ENCODE measurements at places on chromosomes 7 and 10. TPM values are rescaled to one million over a fixed set of nuclear protein-coding genes. Genes with fewer than 3 reads are reported as not detected.

CFAP70 gene
- 0.21 TPM for polyA plus RNA-seq

GRCh38 chr10:100359529-100360150 is 12.6 kb downstream of the SCD start:
- no peak overlapping the region for H3K4me3 ChIP-seq
- H3K36me3 ChIP-seq = peaks cover 41% of the 10 kb centered on the region
- DNase-seq = no peak

DNA sequence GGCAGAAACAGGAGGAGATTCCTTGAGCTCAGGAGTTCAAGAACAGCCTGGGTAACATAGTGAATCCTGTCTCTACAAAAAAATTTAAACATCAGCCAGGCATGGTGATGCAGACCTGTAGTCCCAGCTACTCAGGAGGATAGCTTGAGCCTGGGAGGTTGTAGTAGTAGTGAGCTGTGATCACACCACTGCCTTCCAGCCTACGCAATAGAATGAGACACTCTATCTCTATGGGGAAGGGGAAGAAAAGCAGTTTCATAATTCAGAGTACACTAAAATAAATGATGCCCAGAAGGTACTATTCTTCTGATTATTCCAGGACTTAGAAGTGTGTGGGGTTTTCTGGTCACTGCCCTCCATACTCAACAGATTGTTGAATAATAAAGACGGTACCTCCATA is 177.3 kb downstream of the KMT2E start:
- H3K4me1 ChIP-seq = no peaks in the 10 kb centered on the region
- no peaks in the 10 kb centered on the region for H3K36me3 ChIP-seq
- H3K4me3 ChIP-seq = no peak overlapping the region
- no peak for DNase-seq
- H3K27ac ChIP-seq = no peak overlapping the region

DNA sequence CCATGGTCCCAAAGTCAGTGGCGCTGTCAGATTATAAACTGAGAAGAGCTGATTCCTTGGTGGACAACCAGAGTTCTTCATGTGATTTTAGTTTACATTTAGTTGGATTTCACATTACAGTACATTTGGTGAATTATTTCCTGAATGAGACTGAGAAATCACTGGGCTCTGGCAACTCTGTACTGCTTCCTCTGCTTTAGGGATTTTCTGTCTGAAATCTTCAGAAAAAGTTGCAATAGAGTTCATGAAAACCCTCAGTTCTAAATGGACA is 242.6 kb downstream of the BICC1 start:
- no peak overlapping the region for H3K4me3 ChIP-seq
- DNase-seq = no peak
- H3K27ac ChIP-seq = no peak overlapping the region
- H3K4me1 ChIP-seq = no peaks in the 10 kb centered on the region
- H3K27me3 ChIP-seq = no peaks in the 10 kb centered on the region
- H3K36me3 ChIP-seq = no peaks in the 10 kb centered on the region

CYP3A5 gene
- polyA plus RNA-seq = 0.06 TPM

DNA sequence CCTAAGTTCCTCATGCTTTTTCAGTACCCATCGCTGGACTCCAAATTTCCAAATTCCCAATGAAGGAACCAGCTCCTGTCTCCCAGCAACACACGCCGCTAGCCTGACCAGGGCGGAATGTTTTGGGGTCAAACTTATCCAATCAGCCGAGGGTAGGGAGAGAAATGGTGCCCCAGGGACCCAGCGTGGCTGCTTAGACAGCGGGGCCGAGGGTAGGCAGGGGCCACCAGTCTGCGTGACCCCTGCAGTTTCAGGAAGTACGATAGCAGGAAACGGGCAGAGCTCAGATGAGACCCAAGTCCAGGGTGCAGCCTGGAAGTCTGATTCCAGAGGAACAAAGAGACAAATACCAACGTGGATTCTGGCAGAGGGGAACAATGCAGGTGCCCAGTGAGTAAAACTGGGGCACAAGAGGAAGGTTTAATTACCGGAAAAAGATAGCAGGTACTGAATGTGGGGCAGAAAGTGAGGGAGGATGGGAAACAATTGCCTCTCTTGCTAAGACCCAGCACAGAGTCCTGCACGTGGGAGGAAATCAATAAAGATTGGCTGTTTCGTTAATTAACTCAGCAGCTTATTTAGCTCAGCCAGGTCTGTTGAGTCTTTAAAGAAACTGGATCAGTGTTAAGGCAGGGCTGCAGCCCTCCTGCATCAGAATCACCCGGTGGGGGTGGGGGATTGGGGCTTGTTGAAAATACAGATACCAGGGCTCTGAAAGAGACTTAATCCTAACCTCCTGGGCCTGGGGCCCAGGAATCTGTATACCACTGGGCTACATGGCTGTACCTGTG is 50.4 kb upstream of the NFE2L3 start:
- peaks cover 7% of the 10 kb centered on the region for H3K4me1 ChIP-seq
- no peaks in the 10 kb centered on the region for H3K36me3 ChIP-seq
- H3K27me3 ChIP-seq = no peaks in the 10 kb centered on the region
- DNase-seq = no peak

- no peak overlapping the region for H3K4me3 ChIP-seq
- H3K27ac ChIP-seq = no peak overlapping the region
- no peaks in the 10 kb centered on the region for H3K27me3 ChIP-seq
- DNase-seq = no peak
- no peaks in the 10 kb centered on the region for H3K4me1 ChIP-seq
Measured at GRCh38 chr7:12235970-12236369, 24.9 kb downstream of the TMEM106B start.

CD36 gene
- 0.13 TPM for polyA plus RNA-seq

OR2A7 gene
- 3.4 TPM for polyA plus RNA-seq

SPDYE18 gene
- polyA plus RNA-seq = not detected

DNA sequence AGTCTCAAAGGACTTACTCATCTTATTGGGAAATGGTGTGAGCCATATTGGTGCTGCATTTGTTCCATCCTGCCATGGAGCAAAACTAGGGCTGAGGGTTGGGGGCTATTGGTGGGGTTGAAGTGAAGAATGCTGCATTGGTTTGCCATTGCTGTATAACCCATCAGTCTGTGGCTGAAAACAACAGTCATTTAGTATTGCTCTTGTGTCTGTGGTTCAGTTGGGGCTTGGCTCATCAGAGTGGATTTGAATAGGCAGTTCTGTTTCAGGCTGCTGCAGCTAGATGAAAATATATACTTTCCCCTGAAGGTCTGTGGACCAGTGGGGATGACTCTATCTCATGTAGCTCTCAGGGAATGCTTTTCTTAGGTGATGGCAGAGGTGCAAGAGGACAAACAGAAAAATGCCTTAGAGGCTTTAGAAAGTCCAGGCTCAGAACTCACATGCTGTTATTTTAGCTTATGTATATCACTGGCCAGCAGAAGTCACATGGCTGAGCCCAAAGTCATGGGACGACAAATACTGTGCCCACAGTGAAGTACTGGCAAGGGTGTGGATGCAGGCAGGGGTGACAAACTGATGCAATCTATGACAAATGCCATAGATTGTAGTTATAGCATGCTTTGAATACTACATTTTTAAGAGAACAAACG is 15.2 kb upstream of the EXOC6 start:
- H3K4me1 ChIP-seq = no peaks in the 10 kb centered on the region
- no peaks in the 10 kb centered on the region for H3K36me3 ChIP-seq
- H3K27me3 ChIP-seq = no peaks in the 10 kb centered on the region
- no peak overlapping the region for H3K27ac ChIP-seq
- no peak overlapping the region for H3K4me3 ChIP-seq

DNA sequence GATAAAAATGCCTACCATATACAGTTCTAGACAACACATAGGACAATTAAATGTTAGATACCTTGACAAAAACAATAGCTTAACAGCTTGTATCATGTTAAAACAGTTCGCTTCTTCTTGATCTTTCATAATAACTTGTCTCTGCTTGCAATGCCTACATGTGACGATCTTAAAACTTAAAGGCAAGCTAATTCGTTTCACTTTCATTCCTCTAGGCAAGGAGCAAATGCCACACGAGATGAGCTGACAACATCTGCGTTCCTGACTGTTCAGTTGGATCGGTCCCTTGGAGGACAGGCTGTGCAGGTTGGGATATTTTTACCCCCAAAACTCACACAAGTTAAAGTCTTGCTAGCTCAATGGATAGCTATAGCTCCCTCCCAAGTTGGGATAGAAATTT is 51.6 kb upstream of the ARL4A start:
- no peaks in the 10 kb centered on the region for H3K36me3 ChIP-seq
- DNase-seq = no peak
- no peak overlapping the region for H3K27ac ChIP-seq
- H3K4me3 ChIP-seq = no peak overlapping the region
- no peaks in the 10 kb centered on the region for H3K4me1 ChIP-seq

MACC1 gene
- polyA plus RNA-seq = 1.2 TPM

DNMBP gene
- 19.1 TPM for polyA plus RNA-seq

- no peaks in the 10 kb centered on the region for H3K4me1 ChIP-seq
- no peaks in the 10 kb centered on the region for H3K27me3 ChIP-seq
- H3K27ac ChIP-seq = no peak overlapping the region
- H3K4me3 ChIP-seq = no peak overlapping the region
Measured at GRCh38 chr10:9786101-9786500, 1231.6 kb upstream of the CELF2 start.

RAPGEF5 gene
- polyA plus RNA-seq = 4.4 TPM

- no peaks in the 10 kb centered on the region for H3K4me1 ChIP-seq
- no peaks in the 10 kb centered on the region for H3K36me3 ChIP-seq
- no peaks in the 10 kb centered on the region for H3K27me3 ChIP-seq
Measured at GRCh38 chr10:44199267-44199666, 185.6 kb downstream of the CXCL12 start.

DNA sequence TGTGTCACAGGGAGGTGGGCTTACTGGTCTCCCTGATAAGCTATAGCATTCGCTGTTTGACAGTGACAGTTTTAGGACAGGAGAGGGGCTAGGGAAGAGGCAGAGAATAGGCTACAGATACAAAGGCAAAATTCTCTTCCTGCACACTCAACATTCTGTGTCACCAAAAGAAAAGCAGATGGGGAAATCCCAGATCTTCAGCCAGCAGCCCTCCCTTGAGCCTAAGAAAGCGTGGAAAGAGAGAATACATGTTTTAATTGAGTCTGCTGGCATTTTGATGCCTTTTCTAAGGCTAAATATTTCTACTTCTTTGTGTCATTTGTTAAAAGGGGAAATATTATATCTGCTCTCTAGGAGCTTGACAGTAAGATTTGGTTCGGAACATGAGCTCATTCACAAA is 247.0 kb downstream of the TRIL start:
- H3K27ac ChIP-seq = no peak overlapping the region
- no peaks in the 10 kb centered on the region for H3K27me3 ChIP-seq
- peaks cover 9% of the 10 kb centered on the region for H3K4me1 ChIP-seq
- H3K36me3 ChIP-seq = no peaks in the 10 kb centered on the region

DNA sequence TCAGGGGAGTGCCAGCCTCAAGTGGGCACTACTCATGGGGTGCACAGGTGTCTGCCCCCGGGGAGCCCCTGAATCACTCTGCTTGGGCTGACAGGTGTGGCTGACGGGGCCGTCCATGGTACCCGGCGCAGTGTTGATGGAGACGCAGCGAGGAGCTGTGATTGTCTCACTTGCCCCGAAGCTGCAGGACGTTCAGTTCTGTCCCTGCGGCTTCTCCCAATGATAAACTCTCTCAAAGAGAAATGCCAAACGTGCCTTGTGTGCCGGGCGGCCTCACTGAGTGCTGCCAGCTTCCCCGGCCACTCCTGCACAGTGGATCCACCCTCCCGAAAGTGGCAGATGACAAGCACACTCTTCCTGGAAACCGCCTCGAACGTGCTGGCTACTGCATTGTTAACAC is 203.2 kb downstream of the DNAJB6 start:
- no peak overlapping the region for H3K27ac ChIP-seq
- no peak for DNase-seq
- no peaks in the 10 kb centered on the region for H3K4me1 ChIP-seq

- H3K4me1 ChIP-seq = no peaks in the 10 kb centered on the region
- no peaks in the 10 kb centered on the region for H3K27me3 ChIP-seq
- no peak overlapping the region for H3K27ac ChIP-seq
- no peaks in the 10 kb centered on the region for H3K36me3 ChIP-seq
Measured at GRCh38 chr7:55128693-55129394, 110.0 kb downstream of the EGFR start.

ACSM6 gene
- polyA plus RNA-seq = 0.30 TPM

- no peak overlapping the region for H3K4me3 ChIP-seq
- no peak for DNase-seq
- H3K4me1 ChIP-seq = no peaks in the 10 kb centered on the region
- H3K36me3 ChIP-seq = no peaks in the 10 kb centered on the region
- H3K27me3 ChIP-seq = no peaks in the 10 kb centered on the region
Measured at GRCh38 chr10:6912424-6912823, 332.3 kb upstream of the PRKCQ start.

- no peak overlapping the region for H3K27ac ChIP-seq
- H3K36me3 ChIP-seq = no peaks in the 10 kb centered on the region
- no peak for DNase-seq
- H3K27me3 ChIP-seq = no peaks in the 10 kb centered on the region
Measured at GRCh38 chr7:100951888-100952560, 2.7 kb downstream of the MUC3A start.

DNA sequence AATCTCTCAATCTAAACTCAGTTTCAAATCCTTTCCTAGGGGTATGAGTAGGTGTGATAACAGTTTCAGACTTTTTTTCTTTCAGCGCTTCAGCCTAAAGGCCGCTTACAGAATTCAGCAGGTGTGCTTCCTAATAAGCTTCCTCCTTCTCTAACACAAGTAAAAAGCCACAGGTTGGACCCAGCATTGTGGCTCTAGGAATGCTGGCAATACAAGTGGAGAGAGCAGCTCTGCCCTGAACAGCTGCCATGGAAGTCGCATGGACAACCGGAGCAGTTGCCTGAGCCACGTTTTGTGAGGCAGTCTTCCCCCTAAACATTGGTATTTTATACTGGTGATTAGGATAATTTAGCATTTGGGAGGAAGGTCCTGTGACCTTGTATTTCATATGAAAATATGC is 83.5 kb downstream of the ST7 start:
- no peak overlapping the region for H3K27ac ChIP-seq
- H3K4me1 ChIP-seq = no peaks in the 10 kb centered on the region
- no peak overlapping the region for H3K4me3 ChIP-seq
- no peaks in the 10 kb centered on the region for H3K27me3 ChIP-seq
- H3K36me3 ChIP-seq = no peaks in the 10 kb centered on the region

- H3K36me3 ChIP-seq = no peaks in the 10 kb centered on the region
- H3K27ac ChIP-seq = no peak overlapping the region
- H3K4me3 ChIP-seq = no peak overlapping the region
Measured at GRCh38 chr10:44971434-44971833, 7.2 kb downstream of the DEPP1 start.

GRCh38 chr10:82866424-82867020 is 991.5 kb downstream of the NRG3 start:
- no peaks in the 10 kb centered on the region for H3K27me3 ChIP-seq
- H3K27ac ChIP-seq = no peak overlapping the region
- no peak overlapping the region for H3K4me3 ChIP-seq
- peaks cover 4% of the 10 kb centered on the region for H3K4me1 ChIP-seq
- H3K36me3 ChIP-seq = no peaks in the 10 kb centered on the region
- DNase-seq = no peak

GRCh38 chr10:36765782-36766414 is 359.5 kb upstream of the ANKRD30A start:
- H3K27ac ChIP-seq = no peak overlapping the region
- DNase-seq = no peak
- no peak overlapping the region for H3K4me3 ChIP-seq
- no peaks in the 10 kb centered on the region for H3K4me1 ChIP-seq
- H3K36me3 ChIP-seq = no peaks in the 10 kb centered on the region

- no peaks in the 10 kb centered on the region for H3K36me3 ChIP-seq
- no peak for DNase-seq
- H3K27me3 ChIP-seq = no peaks in the 10 kb centered on the region
- no peak overlapping the region for H3K4me3 ChIP-seq
Measured at GRCh38 chr10:49225218-49225876, 37.2 kb upstream of the TMEM273 start.

CAV2 gene
- 1.8 TPM for polyA plus RNA-seq

LRRC27 gene
- 1.2 TPM for polyA plus RNA-seq

TRPV5 gene
- polyA plus RNA-seq = 0.05 TPM

All from H1 (cell line).